ENCODE measurements at places on chromosomes 3 and 15.

DNA sequence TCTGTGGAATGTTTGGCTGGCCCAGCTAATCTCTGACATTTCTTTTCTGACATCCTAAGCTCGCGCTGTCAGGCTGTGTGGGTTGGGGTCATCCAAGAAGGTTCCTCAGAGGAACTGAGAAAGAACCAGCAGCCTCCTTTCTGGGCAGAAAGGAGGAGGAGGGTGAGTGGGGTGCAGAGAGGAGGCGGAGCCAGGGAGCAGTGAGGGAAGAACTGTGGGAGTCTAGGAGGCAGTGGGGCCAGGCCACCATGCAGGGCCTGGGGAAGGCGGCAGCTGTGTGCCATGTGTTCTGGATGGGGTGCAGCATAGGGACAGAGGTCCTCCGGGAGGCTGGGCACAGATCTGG lies 5.3 kb downstream of the SEMA7A start:
- no peak for DNase-seq

DNA sequence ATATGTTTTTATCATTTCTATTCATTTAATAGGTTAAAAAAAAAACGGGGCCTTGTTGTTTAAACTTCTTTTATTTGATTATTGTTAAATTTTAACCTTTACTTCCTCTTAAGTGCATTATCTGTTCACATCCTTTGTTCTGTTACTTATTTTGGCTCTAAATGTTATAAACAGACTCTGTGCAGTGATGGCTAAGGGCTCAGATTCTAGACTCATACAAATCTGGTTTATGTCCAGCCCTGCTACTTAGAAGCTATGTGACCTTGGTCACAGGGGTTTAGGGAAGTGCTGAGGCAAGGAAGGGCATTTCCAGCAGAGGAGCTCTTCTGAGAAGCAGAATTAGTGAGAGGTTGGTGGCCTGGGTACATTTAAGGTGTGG lies 55.3 kb upstream of the VILL start:
- DNase-seq, result no peak

GRCh38 chr3:147422196-147422595 lies 13.0 kb downstream of the ZIC1 start:
- no peak for DNase-seq

- no peak for DNase-seq
Measured at GRCh38 chr3:131047582-131047981, 20.9 kb downstream of the NEK11 start.

- DNase-seq, result no peak
Measured at GRCh38 chr3:72177075-72178050, 392.4 kb upstream of the PROK2 start.

DNA sequence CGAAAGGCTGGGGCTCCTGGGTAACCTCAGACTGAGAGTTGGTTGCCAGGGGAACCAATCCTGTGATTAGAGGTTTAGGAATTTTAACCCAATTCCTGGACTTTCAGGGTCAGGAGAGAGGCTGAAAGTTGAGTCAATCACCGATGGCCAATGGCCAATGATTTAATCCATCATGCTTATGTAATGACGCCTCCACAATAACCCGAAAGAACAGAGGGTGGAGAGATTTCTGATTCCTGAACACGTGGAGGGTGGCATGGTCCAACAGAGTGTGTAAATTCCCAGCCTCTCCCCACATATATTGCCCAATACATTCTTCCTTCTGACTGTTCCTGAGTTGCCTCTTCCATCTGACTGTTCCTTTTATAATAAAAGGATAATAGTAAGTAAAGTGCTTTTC lies 137.2 kb upstream of the CBLB start:
- no peak for DNase-seq

DNA sequence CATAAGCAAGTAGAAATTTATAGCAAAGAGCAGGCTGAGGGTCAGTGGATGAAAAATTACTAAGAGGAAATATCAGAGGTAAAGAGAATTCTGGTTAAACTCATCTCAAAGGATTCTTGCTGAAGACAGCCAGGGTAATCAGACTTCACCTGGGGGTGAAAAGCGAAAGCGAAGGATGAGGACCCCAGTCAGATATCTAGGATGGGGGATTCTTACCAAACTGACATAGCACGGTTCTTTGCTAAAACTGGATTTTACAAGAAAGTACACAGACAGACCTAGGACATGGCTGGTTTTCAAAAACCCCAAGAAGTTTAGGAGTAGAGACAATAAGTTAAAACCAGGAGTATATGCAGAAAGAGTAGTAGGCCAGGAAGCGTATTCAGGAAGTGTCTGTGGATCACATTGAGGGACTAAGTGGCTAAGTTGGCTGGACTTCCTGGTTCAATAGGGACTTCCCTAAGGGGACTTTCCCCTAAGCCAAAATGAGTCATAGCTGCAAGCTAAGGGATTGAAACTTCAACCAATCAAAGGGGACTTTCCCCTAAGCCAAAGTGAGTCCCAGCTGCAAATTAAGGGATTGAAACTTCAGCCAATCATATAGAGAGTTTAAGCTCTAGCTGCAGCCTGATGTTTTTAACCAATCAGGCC lies 2.4 kb upstream of the CFAP91 start:
- no peak for DNase-seq

- DNase-seq, result no peak
Measured at GRCh38 chr3:195810455-195810845, 1.3 kb downstream of the MUC4 start.

GRCh38 chr3:10361375-10361774 lies 40.5 kb upstream of the SEC13 start:
- no peak for DNase-seq

DNA sequence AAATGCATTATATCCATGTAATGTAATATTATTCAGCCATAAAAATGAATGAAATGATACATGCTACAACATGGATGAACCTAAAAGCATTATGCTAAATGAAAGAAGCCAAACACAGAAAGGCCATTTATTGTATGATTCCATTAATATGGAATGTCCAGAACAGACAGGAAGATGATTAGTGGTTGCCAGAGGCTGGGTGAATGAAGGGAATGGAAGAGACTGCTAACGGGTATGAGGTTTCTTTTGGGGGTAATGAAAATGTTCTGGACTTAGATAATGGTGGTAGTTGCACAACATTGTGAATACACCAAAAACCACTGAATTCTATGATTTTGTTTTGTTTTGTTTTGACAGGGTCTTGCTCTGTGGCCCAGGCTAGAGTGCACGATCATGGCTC lies 61.6 kb upstream of the MAP4 start:
- DNase-seq, result no peak

- no peak for DNase-seq
Measured at GRCh38 chr3:41450416-41451231, 251.3 kb downstream of the CTNNB1 start.

DNA sequence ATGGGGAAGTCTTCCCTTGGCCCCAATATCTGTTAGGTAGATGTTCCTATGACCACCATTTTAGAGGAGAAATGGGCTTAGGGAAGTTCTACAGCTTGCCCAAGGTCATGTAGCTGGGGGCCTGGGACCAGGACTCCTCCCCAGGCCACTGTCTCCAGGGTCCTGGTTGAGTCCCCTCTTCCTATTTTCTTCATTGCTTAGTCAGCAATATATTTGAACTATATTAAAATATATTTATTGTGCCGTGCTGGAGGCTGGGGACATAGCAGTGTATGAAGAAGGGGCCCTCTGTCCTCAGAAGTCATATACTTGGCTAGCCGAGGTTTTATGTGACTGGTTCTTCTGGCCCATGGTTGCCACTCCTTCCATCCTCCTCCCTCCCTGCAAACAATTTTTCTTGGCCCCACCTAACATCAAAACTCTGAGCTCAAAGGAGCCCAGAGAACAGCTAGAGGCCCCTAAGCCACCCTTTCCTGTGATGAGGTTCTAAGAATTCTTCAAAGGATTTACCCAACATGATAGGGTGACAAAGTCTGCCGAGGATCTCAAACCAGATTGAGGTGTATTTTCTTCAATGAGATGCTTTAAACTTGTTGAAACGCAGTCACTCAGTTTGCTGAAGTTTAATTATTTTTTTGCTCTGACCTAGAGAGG lies 121.2 kb upstream of the RASGRP1 start:
- no peak for DNase-seq
